ENCODE measurements at places on chromosomes 12 and 14. TPM values are rescaled to one million over a fixed set of nuclear protein-coding genes. Genes with fewer than 3 reads are reported as not detected.

DNA sequence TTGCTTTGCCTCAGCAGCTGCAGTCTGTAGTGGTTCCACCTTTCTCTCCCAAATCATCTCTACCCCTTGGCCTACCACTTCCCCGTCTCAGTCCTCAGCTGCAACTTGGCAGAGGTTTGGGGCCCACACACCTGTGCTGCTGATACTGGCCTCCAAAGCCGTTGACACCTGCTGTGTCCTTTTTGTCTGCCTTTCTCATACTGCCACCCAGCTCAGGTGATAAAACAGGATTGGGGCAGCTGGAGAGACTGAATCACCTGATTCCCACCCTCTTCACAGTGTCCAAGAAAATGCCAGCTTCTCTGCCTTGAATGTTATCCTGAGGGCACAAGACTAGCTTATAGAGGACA is 103.7 kb downstream of the ETV6 start:
- H3K4me3 ChIP-seq: no peak overlapping the region
- no peak for DNase-seq
- H3K36me3 ChIP-seq: peaks cover 13% of the 10 kb centered on the region

DNA sequence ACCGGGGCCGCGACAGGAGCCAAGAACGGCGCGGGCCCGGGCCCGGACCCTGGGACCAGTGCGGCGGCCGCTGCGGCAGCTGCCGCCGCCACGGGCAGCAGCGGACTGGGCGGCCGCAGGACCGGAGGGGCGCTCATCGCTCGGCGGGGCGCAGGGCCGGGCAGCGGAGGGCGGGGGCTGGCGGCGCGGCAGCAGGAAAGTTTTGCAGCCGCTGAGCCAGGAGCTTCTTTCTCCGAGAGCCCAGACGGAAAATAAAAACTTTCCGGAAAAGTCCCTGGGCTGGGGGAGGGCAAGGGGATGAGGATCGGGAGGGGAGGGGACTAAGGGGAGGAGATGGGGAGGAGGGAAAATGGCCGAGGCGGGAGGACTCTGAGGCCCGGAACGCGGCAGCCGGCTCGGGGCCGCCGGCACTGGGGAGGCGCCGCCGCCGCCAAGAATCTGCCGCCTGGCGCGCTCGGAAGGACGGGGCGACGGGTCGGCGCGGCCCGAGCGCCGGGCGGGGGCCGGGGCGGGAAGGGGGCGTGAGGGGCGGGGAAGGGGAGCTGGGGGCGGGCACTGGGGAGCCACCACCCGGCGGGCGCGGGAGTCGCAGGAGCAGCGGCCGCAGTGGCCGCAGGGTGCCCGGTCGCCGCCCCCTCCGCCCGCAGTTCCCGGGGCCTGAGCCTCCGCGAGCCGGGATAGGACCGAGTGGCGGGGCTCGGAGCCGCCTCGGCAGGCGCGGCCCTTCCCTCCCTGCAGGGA is at the start of gene PRKD1:
TSS of gene PRKD1 (minus strand) at position 472 of the 741 bp plus-strand sequence.
- H3K4me3 ChIP-seq: peak within 1 kb of the TSS; percentile 79
- no peaks in the 10 kb centered on the region for H3K36me3 ChIP-seq
- H3K27me3 ChIP-seq: no peaks in the 10 kb centered on the region
- peak within 1 kb of the TSS; percentile 89 for H3K27ac ChIP-seq

GRCh38 chr14:72906316-72906715 is 12.4 kb upstream of the DPF3 start:
- no peak overlapping the region for H3K4me3 ChIP-seq
- DNase-seq: no peak
- H3K27ac ChIP-seq: no peak overlapping the region
- H3K36me3 ChIP-seq: no peaks in the 10 kb centered on the region

BRI3BP gene
- total RNA-seq: 4.3 TPM

DNAI7 gene
- total RNA-seq: 1.1 TPM

DNA sequence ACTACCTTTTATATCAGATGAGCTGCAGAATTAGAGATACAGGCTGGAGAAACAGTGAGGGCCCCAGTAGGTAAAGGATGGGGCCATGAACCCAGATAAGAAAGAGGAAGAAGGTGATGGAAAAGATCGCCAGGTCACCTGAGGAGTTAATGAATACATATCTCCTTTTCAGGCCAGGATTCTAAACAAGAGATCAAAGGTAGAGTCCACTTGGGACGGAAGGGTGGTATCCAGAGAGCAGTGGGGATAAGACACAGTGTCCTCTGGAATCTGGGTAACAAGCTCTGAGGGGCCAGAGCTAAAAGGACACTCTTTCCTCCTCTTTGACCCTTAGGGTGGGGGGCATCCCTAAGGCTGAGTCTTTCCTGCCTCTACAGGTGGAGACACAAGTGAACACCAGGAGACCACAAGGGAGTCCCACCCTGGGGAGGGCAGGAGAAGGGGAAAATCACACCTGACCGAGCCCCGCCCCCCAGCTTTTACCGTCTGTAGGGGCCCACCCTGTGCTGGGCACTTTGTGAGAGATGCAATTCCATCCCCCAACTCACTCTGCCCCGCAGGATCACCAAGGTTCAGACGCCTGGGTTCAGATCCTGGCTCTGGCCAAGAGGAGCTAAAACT is 27.3 kb downstream of the SERPINA1 start:
- H3K4me3 ChIP-seq: no peak overlapping the region
- no peak for DNase-seq
- no peaks in the 10 kb centered on the region for H3K36me3 ChIP-seq
- H3K27ac ChIP-seq: no peak overlapping the region
- peaks cover 48% of the 10 kb centered on the region for H3K27me3 ChIP-seq
- H3K4me1 ChIP-seq: no peaks in the 10 kb centered on the region

GRCh38 chr12:6332459-6332858 is 9.4 kb downstream of the TNFRSF1A start:
- H3K27me3 ChIP-seq: no peaks in the 10 kb centered on the region
- DNase-seq: no peak
- peaks cover 69% of the 10 kb centered on the region for H3K36me3 ChIP-seq
- peaks cover 75% of the 10 kb centered on the region for H3K4me1 ChIP-seq
- H3K27ac ChIP-seq: peak overlapping the region; percentile 99

GRCh38 chr14:60931218-60931617 is 49.7 kb downstream of the TRMT5 start:
- H3K36me3 ChIP-seq: no peaks in the 10 kb centered on the region
- H3K4me1 ChIP-seq: no peaks in the 10 kb centered on the region
- H3K27me3 ChIP-seq: no peaks in the 10 kb centered on the region
- DNase-seq: no peak
- no peak overlapping the region for H3K4me3 ChIP-seq
- H3K27ac ChIP-seq: no peak overlapping the region

DNA sequence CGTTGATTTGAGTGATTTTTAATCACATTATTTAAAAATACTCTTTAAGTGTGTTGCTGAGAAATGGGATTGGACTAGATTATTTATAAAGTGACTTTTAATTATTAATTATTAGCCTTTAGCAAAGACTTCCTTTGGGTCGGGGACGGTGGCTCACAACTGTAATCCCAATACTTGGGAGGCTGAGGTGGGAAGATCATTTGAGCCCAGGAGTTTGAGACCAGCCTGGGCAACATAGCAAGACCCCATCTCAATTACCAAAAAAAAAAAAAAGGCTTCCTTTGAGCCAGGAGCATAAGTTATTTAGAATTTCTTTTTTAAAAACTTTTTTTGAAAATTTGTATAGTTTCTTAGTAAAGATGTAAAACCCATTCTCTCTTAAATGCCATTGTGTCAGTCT is 8.8 kb downstream of the CHURC1 start:
- peaks cover 31% of the 10 kb centered on the region for H3K4me1 ChIP-seq
- DNase-seq: no peak
- H3K27ac ChIP-seq: no peak overlapping the region

IGF1 gene
- total RNA-seq: 5.8 TPM

GRCh38 chr12:120261951-120262851 is 3.3 kb downstream of the PXN start:
- peak overlapping the region; percentile 96 for H3K27ac ChIP-seq
- H3K27me3 ChIP-seq: no peaks in the 10 kb centered on the region
- H3K36me3 ChIP-seq: no peaks in the 10 kb centered on the region
- peak overlapping the region; percentile 97 for H3K4me3 ChIP-seq
- DNase-seq: no peak

DNA sequence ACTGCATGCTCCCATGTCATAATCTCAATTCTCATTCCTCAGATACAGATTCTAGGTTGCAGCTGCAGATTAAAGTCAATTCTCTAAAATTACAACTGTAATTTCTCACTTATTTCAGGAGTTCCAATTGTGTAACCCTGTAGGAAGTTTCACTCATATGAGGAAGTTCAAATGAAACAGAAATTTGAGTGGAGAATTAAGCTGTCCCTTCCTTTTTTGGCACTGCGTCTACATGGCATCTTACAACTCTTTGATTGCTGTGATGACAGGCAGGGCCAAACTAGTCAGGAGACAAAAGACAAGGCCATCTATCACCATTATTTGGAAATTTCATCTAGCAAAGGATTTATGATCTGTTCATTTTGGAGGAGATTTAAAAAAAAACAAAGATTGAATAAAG is 13.3 kb upstream of the GRIP1 start:
- H3K27ac ChIP-seq: no peak overlapping the region
- no peaks in the 10 kb centered on the region for H3K36me3 ChIP-seq
- no peak for DNase-seq
- peaks cover 9% of the 10 kb centered on the region for H3K4me1 ChIP-seq

DNA sequence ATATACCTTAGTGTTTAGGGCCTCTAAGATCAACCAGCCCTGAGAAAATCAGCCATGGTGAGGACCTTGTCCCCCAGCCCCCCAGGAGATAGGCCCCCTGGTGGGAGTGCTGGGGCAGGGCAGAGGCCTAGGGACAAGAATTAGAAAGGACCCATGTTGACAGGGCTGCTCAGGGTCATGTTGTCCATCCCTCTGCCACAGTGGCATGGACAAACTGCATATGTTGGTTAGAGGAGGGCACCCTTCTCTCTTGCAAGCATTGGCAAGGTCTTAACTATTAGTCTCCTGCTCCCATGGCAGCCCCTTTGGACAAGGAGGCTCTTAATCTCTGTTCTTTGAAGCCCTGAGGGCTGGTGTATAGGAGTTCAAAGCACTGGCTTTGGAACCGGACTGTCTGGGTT is 755 bp upstream of the PTPN6 start:
- peaks cover 31% of the 10 kb centered on the region for H3K4me1 ChIP-seq
- no peak for DNase-seq
- H3K27me3 ChIP-seq: no peaks in the 10 kb centered on the region
- no peak overlapping the region for H3K4me3 ChIP-seq
- H3K36me3 ChIP-seq: peaks cover 18% of the 10 kb centered on the region

MAP1LC3B2 gene
- total RNA-seq: 2.9 TPM

DNA sequence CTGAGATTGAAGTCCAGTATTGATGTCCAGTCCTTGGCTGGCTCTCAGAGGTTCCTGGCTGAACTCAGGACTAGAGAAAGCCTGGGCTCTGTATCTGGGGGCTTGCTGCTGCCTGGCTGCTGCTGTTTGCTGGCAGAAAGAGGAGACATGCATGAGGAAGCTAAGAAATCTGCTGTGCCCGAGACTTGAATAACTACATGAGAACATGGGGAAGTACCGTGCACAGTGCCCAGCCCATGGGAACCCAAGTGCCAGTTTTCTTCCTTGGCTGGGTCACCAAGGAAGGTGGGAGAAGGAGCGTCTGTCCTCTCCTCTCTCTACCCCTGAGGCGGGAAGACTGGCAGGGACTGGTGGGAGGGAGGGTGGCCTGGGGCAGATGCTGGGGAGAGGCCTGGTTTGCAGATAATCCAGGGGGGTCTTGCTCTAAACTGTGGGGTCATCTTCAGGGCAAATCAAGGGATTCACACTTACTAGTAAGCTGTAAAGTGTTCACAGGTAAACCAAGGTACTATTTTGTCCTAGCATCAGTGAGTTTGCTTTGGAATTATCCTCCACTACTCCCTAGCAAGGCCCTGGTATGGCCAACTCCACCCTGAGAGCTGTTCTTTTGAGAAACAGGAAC is 13.8 kb upstream of the ZFP36L1 start:
- no peaks in the 10 kb centered on the region for H3K27me3 ChIP-seq

DNA sequence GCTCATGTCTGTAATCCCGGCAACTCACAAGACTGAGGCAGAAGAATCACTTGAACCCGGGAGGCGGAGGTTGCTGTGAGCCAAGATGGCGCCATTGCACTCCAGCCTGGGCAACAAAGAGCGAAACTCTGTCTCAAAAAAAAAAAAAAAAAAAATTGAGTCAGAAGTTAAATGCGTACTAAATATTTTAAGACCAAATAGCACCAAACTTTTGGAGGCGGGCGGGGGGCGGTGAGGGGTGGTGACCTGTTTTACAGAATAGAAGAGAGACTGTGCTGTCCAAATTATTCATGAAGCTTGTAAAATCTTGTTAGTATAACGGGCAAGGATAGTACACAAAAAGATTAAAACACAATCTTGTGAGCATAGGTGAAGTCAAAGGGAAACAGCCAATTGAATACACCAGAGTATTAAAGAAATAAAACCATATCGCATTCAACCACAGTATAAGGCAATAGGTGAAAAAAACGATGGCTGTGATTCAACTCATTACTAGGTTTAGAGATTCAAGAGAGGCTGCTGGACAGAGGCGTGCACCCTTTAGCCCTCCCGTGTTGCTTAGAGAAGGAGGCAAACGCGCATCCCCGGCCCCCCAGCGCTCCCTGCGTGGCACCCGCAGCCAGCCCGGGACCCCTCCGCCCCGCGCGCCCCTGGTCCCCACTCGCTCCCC is 571 bp downstream of the ZNF891 start:
- H3K27ac ChIP-seq: peak overlapping the region; percentile 98
- H3K27me3 ChIP-seq: no peaks in the 10 kb centered on the region
- DNase-seq: no peak
- H3K36me3 ChIP-seq: peaks cover 65% of the 10 kb centered on the region

DNA sequence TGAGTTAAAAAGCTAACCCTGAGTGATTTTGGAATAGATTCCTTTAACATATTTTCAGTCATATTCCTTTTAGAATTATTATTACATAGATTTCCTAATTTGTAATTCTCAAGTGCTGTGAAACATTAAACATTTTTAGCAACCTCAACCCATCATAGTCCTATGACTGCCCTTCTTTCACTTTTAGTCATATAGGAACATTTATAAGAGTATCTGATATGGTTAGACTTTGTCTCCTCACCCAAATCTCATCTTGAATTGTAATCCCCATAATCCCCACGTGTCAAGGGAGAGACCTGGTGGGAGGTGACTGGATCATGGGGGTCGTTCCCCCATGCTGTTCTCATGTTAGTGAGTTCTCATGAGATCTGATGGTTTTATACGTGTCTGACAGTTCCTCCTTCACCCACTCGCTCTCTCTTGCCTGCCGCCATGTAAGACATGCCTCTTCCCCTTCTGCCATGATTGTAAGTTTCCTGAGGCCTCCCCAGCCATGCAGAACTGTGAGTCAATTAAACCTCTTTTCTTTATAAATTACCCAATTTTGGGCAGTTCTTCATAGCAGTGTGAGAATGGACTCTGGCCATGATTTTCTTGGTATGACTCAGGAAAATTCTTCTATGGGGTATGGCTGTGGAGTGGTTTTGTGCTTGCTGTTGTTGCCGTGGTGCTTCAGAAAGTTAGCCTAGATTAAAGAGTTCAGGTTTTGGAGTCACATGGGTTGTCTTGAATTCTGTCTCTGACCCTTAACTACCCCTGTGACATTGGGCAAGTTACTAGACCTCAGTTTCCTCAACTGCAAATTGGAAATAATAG is 83.9 kb downstream of the FUT8 start:
- no peak overlapping the region for H3K27ac ChIP-seq
- no peak overlapping the region for H3K4me3 ChIP-seq
- DNase-seq: no peak
- H3K36me3 ChIP-seq: no peaks in the 10 kb centered on the region
- peaks cover 4% of the 10 kb centered on the region for H3K4me1 ChIP-seq
- H3K27me3 ChIP-seq: no peaks in the 10 kb centered on the region

PARP11 gene
- total RNA-seq: 4.7 TPM

- no peak overlapping the region for H3K27ac ChIP-seq
- H3K4me1 ChIP-seq: peaks cover 3% of the 10 kb centered on the region
- H3K36me3 ChIP-seq: peaks cover 52% of the 10 kb centered on the region
- H3K4me3 ChIP-seq: no peak overlapping the region
- no peak for DNase-seq
Observed at GRCh38 chr12:26658991-26659390, 174.0 kb downstream of the ITPR2 start.
